ENCODE measurements at places on chromosomes 16 and 17. TPM values are rescaled to one million over a fixed set of nuclear protein-coding genes. Genes with fewer than 3 reads are reported as not detected.

Gene CLEC3A
- total RNA-seq: not detected

Gene TM4SF5
- 1.0 TPM for total RNA-seq

Gene CCL8
- not detected for total RNA-seq

Gene CYLD
- 13.0 TPM for total RNA-seq

Gene KRTAP9-4
- total RNA-seq: not detected

Gene ARL5C
- total RNA-seq: not detected

Gene CACNG5
- not detected for total RNA-seq

Gene TRPV2
- total RNA-seq: 0.61 TPM

Gene CD79B
- not detected for total RNA-seq

Gene PSMD3
- 175 TPM for total RNA-seq

Gene PPP1R27
- total RNA-seq: 0.10 TPM

Gene CRHR1
- 0.16 TPM for total RNA-seq

Gene DPEP2
- total RNA-seq: not detected

Gene KRTAP3-2
- 0.36 TPM for total RNA-seq

Gene CDK3
- 5.5 TPM for total RNA-seq

Gene TIGD7
- total RNA-seq: 1.9 TPM

Gene AGRP
- not detected for total RNA-seq

Gene NEK8
- total RNA-seq: 4.8 TPM

Gene PRSS33
- total RNA-seq: not detected

Gene OR3A3
- total RNA-seq: not detected

Gene SLC16A11
- not detected for total RNA-seq

Gene PRR15L
- total RNA-seq: 0.54 TPM

Gene TEX14
- total RNA-seq: 0.11 TPM

Gene PRSS36
- total RNA-seq: 0.70 TPM

All from A549 treated with CORT108297 at 1 μM for 4 hours (cell line).